CMK (cell line): ENCODE measurements at places on chromosomes 2 and 18.

- DNase-seq: no peak
These were observed 3.9 kb downstream of the KCTD1 start for GRCh38 chr18:26544451-26544850.

- no peak for DNase-seq
These were observed 59.5 kb downstream of the E2F6 start for GRCh38 chr2:11406267-11406957.

- peak; percentile 52 for DNase-seq
These were observed 176.9 kb upstream of the MC4R start for GRCh38 chr18:60549338-60549960.

GRCh38 chr2:101124643-101125366 is 26.4 kb downstream of the TBC1D8 start:
- DNase-seq: no peak

DNA sequence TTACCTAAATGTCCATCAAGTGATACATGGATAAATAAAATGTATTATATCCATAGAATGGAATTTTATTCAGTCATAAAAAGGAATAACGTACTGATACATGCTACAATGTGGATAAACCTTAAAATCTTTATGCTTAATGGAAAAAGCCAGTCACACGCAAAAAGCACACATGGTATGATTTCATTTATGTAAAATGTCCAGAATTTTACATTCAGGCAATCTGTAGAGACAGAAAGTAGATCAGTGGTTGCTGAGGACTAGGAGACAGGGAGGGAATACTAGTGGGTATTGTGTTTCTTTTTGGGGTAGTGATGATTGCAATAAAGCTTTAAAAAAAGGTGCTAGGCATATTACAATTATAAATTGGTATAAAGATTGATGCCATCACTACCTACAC is 30.7 kb upstream of the CD302 start:
- DNase-seq: no peak

DNA sequence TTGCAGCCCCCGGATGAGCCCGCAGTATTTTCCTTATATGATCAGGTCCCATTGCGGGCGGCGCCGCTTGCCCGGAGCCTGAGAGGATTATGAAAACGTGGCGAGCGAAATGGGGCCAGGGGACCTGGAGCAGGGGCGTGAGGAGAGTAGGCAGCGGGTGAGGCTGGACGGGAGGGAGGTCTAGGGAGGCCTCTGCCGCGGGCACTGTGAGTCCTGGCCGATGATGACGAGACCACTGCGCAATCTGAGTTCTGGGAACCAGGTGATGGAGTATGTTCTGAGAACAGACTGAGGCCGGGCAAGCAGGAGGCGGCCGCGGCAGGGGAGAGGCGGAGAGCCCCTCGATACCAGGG is 790 bp upstream of the ACAA2 start:
- peak; percentile 11 for DNase-seq

DNA sequence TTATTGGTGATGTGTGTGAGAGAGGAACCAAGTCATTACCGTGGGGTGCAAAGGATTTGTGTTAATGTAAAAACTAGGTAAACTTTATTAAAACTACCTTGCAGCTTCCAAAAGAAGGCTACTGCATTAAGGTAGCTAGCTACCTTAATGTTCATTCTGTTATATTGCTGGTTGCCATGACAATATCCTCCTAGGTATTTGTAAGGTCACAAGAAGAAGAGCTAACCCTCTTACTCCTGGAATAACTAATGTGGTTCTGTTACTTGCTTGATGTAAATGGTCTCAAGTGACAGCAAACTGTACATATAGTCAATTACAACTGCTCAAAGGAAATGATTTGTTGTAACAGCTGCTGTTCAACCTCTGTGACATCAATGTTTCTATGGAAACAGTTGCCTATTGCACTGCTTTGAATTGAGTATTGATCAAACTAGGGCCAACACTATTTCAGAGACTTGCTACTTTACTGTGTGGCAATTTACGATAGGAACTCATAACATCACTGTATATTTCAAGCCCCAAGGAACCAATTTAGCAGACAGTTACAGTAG is 319.8 kb upstream of the HNRNPA3 start:
- no peak for DNase-seq

- no peak for DNase-seq
These were observed 979 bp downstream of the SLC9A2 start for GRCh38 chr2:102620332-102620731.

- DNase-seq: no peak
These were observed 28.8 kb downstream of the LIPG start for GRCh38 chr18:49590608-49591007.

DNA sequence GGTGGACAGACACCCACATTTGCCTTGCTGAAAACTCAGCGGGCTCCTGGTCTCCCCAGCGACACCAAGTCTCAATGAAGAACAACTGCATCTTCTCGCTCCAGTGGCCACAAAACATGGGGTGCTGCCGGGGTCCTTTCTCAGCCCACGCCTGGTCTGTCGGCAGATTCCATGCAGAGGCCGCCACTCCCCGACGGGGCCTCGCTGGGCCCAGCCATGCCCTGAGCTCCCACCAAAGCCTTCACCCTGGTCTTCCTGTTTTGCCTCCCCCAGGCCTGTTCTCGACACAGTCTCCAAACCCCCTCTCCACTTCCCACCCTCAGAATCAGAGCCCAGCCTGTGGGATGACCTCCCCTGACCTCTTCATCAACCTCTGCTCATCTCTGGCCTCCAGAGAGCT is 31.2 kb downstream of the DIPK1C start:
- DNase-seq: no peak

DNA sequence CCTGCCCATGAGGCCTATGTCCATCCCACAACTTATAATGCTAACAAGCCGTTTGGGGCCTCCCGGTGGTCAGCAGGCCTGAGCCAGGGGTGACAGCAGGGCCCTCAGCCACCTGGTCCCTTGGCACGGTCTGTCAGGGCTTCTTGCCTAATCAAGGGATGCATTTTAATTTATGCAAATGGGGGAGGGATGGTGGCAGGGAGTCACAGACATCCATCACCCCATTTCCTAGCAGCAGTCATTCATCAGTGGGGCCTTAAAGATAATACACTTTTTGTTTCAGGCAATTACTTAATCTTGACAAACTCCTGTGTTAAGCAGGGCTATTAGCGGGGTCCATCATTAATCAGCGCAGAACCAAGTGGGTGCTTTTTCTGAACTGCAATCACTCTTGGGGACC is 174.5 kb downstream of the GLI2 start:
- DNase-seq: no peak

DNA sequence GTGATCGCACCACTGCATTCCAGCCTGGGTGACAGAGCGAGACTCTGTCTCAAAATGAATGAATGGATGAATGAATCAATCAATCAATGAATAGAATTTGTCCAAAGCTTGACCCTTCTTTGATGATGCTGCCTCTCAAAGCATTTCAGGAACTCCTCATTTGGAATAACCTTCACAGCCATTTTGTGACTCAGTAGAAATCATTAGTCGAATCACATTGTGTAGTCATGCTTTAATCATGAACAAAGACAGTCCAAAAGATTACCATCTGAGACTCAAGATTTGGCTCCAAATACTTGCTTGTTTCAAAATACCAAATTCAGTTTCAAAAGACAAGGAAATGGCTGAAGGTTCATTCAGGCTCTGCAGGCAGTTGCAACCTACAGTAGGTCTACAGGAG is 83.1 kb downstream of the VWA3B start:
- no peak for DNase-seq

GRCh38 chr2:107028661-107029060 is 142.7 kb upstream of the ST6GAL2 start:
- no peak for DNase-seq

GRCh38 chr2:54871457-54872107 is 148.1 kb downstream of the EML6 start:
- DNase-seq: no peak

- no peak for DNase-seq
These were observed 288.4 kb downstream of the SOX11 start for GRCh38 chr2:5980450-5981190.

DNA sequence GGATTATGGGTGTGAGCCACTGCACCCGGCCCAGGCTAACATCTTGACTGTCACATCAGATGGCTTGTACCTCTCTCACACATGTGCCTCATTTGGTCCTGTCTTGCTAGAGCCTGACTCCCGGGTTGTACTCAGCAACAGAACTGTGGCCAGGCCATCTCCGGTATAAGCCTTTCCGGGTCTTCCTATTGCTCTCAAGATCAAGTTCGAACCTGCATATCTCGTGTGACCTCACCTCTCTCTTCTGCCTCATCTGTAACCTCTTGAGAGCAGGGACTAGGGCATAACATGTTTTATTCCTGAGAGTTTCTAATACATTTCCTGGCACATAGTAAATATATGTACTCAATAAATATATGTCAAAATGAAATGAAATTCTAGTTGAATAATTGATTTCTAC is 114.0 kb downstream of the ACAA2 start:
- DNase-seq: no peak

GRCh38 chr2:42879913-42880737 is 87.7 kb upstream of the HAAO start:
- DNase-seq: no peak

DNA sequence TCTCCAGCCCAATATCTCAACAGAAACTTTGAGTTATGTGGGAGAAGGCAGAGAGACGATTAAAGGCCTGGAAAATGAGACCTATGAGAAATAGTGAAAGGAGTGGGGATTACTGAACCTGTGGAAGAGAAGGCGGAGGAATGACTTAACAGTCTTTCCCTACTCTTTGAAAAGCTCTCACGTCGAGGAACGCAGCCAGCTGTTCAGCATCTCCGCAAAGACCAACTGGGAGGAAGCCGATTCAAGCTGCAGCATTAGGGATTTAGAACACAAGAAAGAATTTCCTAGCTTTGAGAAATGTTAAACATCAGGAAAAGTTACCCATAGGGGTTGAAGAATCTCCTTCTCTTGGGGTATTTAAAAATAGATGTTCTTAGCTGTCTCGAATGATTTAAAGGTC is 233.2 kb upstream of the PARD3B start:
- no peak for DNase-seq

GRCh38 chr2:108936866-108937265 is 52.2 kb downstream of the EDAR start:
- DNase-seq: no peak

GRCh38 chr18:31538837-31539236 is 40.9 kb downstream of the DSG2 start:
- no peak for DNase-seq

DNA sequence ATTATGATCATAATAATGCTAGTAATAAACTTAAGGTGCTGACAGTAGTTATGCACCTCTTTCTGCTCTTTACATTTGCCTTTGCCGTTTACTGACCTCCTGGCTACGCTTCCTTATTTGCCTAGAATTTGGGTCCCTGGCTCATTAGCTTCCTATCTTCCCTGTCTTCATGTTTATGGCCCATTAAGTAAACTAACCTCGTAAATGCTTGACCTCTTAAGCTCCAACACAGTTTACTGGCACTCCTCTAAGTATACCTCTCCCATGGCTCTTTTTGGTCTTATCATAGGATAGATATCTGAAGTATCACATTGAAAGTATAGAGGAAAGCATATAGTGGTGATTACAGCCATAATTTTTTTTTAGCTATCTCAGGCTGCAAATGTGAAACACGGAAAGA is 657.3 kb upstream of the SLC39A10 start:
- no peak for DNase-seq

DNA sequence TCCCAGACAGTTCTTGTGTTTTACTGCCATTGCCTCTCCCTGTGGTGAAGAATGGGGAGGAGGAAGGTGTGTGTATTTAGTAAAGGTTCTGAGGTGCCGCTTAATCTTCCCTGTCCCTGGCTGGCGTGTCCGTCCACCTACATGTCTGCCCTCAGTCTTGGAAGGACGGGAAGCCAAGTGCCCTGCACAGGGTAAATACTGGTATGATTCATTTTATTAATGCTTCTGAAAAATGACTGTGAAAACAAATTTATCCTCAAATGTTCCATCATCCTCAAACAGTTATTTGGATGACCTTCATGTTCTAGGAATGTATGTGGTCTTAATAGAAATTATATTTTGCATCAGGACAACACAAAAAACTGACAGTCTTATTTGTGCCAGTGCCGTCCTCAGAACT is 6.6 kb downstream of the EPAS1 start:
- DNase-seq: no peak

- DNase-seq: no peak
These were observed 91.6 kb downstream of the TMX3 start for GRCh38 chr18:68623342-68623741.

GRCh38 chr2:78979380-78980151 is 45.9 kb upstream of the REG3G start:
- no peak for DNase-seq

DNA sequence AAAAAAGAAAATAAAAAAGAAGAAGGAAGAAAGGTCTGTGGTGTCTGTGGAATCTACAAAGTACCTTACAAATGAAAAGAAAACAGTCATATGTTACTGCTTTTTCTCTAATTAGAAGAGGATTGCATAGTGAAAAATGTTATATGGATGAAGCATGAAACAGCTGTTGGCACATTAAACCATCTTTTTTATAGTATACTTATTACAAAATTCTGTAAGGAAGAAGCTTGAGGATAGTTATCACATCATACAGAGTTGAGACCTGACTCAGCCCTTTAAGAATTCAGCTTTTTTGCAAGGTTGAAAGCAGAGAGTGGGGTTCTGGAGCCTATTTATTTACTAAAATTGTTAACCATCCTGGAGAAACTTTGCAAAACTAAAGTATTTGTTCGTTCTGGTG is 222.7 kb downstream of the PHLPP1 start:
- DNase-seq: no peak

DNA sequence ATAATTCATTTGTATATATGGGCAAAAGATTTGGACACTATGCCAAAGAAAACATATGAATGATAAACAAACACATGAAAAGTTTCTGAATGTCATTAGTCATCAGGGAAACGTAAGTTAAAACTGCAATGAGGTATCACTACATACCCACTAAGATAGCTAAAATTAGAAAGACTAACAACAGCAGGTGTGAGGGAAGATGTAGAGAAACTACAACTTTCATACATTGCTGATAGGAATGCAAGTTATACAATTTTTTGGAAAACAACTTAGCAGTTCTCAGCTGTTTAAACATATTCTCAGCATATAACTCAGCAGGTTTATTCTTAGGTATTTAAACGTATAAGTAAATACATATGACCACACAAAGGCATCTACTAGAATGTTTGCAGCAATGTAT is 563.5 kb upstream of the KLHL29 start:
- DNase-seq: no peak

- DNase-seq: no peak
These were observed 46.1 kb downstream of the SOWAHC start for GRCh38 chr2:109660046-109660860.

GRCh38 chr2:238119756-238120462 is 18.6 kb upstream of the KLHL30 start:
- DNase-seq: no peak

DNA sequence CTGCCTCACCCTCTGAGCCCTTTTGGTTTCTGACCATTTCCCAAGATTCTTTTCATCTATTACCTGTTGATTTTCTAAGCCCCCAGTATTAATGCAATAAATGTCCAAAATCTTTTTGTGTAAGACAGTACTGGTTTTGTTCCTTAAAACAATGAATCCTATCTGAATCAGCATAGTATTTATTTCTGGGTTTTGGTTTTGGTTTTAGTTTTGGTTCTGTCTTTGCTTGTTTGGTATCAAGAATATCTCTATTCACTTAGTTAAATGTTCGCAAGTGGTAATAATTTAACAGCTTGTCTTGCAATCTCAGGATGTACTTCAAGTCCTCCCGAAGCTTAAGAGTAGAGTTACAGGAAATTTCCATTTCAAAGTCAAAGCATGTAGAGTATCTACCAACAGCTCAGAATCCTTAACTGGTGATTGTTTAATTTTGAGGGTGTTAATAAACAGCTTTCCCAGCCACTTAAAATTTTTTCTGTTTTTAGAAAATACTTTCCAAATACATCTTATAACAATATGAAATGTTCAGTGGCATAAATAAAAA is 67.7 kb upstream of the NEDD4L start:
- no peak for DNase-seq

GRCh38 chr2:129945557-129945956 is 33.9 kb upstream of the RAB6C start:
- DNase-seq: no peak
